ENCODE measurements at places on chromosomes 1 and 21. TPM values are rescaled to one million over a fixed set of nuclear protein-coding genes. Genes with fewer than 3 reads are reported as not detected.
A peak's percentile ranks its signal among the peaks of the same experiment; 100 is the strongest.

Gene TACSTD2
- 1.2 TPM for total RNA-seq

- DNase-seq: no peak
- H3K27me3 ChIP-seq: no peaks in the 10 kb centered on the region
- no peak overlapping the region for H3K27ac ChIP-seq
Observed at GRCh38 chr1:7609311-7609994, 161.6 kb upstream of the VAMP3 start.

Gene PTAFR
- 2.2 TPM for total RNA-seq

- H3K36me3 ChIP-seq: no peaks in the 10 kb centered on the region
- no peaks in the 10 kb centered on the region for H3K27me3 ChIP-seq
- H3K27ac ChIP-seq: no peak overlapping the region
- H3K4me1 ChIP-seq: peaks cover 8% of the 10 kb centered on the region
- no peak for DNase-seq
Observed at GRCh38 chr1:201294876-201295275, 11.6 kb downstream of the PKP1 start.

Gene RNU1-2
- total RNA-seq: 1,159 TPM

DNA sequence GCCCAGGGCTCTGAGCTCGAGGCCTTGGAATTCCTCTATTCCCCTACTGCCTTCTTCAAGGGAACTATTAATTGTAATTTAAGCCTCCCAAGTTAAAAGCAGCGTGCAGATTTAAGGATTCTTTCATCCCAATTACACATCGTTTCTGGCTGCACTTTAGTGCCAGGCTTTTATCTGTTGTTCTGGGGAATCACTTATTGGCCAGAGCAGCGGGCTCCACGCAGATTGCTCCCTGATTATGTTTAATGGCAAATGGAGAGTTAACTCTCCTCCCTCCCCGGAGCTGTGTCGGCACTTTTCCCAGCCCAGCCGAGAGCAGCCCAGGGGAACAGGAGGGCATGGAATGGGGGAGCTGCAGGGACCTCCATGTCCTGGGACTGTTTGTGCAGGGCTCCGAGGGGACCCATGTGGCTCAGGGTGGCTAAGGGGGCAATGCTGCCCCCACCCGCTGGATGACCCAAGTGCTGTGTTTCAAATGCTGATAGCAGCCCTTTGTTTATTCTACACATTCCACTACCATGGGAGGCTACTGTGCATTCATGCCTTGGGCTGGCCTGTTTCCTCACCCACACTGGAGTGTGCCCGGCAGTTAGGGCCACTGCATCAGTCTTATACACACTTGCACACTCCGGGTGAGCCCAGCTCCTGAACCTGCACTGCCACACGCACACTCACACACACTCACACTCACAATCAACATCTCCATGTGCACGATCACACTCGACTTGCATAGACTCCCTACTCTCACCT is 93.3 kb upstream of the POU3F1 start:
- no peak overlapping the region for H3K4me3 ChIP-seq
- DNase-seq: no peak
- H3K27ac ChIP-seq: no peak overlapping the region
- no peaks in the 10 kb centered on the region for H3K4me1 ChIP-seq

DNA sequence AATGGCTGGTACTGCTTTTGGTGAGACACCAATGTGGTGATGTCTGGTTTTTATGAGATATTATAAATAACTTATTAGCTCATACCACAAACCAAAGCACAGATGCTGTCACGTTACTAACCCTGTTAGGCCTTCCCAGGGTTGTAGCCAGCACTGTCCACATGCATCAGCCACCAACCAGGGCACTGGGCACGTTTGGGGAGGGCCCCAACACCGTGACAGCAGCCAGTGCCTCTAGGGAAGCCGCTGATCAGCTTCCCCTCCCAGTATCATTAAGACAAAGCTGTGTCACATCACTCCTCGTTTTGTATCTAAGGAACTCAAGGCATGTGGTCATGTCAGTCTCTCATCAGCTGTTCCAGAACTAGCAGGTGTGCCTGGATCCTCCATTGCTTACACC is 13.9 kb downstream of the URB1 start:
- H3K4me1 ChIP-seq: no peaks in the 10 kb centered on the region
- no peaks in the 10 kb centered on the region for H3K27me3 ChIP-seq
- no peak for DNase-seq
- H3K4me3 ChIP-seq: no peak overlapping the region

- no peak overlapping the region for H3K27ac ChIP-seq
- no peak overlapping the region for H3K4me3 ChIP-seq
- no peak for DNase-seq
- no peaks in the 10 kb centered on the region for H3K36me3 ChIP-seq
- peaks cover 6% of the 10 kb centered on the region for H3K4me1 ChIP-seq
- no peaks in the 10 kb centered on the region for H3K27me3 ChIP-seq
Observed at GRCh38 chr1:65958561-65959350, 166.1 kb downstream of the PDE4B start.

Gene OLFM3
- total RNA-seq: not detected

Gene ERMAP
- 9.0 TPM for total RNA-seq

DNA sequence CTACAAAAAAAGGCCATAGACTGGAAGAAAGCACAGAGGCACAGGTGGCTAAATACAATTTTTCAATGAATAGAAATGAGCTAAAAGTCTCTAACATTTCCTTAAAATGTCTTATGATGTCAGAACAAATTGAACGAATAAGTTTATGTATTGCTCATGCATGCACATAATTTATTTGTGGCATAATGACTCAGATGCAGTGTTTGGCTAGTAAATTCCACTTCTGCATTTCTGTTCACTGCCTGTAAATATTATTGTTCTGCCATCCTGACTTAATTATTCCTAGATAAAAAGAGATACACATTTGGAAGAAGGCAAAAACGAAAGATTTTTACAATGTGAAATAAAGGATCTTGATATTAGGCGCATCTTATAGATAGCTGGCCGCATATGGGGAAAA is 26.6 kb upstream of the EXO1 start:
- no peaks in the 10 kb centered on the region for H3K36me3 ChIP-seq
- no peak overlapping the region for H3K4me3 ChIP-seq
- H3K4me1 ChIP-seq: no peaks in the 10 kb centered on the region
- DNase-seq: no peak
- H3K27me3 ChIP-seq: no peaks in the 10 kb centered on the region

DNA sequence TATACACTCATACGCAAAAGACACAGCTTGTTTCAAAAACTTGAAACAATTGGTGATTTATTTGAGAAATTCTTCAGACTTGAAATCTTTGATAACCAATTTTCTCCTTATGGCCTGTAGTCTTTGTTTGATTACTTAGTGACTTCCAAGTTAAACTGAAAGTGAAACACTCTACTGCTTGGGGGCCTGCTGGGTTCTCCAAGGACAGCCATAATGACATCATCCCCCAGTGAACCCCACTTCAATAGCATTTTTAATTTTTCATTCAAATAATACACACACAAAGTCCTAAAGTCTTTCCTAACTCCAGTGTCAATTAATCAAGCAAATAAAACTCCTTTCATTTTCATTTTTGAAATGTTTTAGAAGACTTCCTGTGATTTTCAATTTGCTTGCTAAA is 59.2 kb downstream of the KRTAP19-8 start:
- H3K27ac ChIP-seq: no peak overlapping the region
- no peak for DNase-seq
- H3K4me1 ChIP-seq: no peaks in the 10 kb centered on the region
- H3K36me3 ChIP-seq: no peaks in the 10 kb centered on the region
- no peak overlapping the region for H3K4me3 ChIP-seq

Gene CFHR4
- total RNA-seq: not detected

- H3K36me3 ChIP-seq: no peaks in the 10 kb centered on the region
- no peaks in the 10 kb centered on the region for H3K27me3 ChIP-seq
- H3K4me3 ChIP-seq: no peak overlapping the region
- no peak for DNase-seq
- H3K27ac ChIP-seq: no peak overlapping the region
Observed at GRCh38 chr21:31967334-31967733, 94.5 kb downstream of the HUNK start.

- peaks cover 8% of the 10 kb centered on the region for H3K36me3 ChIP-seq
- no peaks in the 10 kb centered on the region for H3K27me3 ChIP-seq
- no peak for DNase-seq
- H3K4me3 ChIP-seq: no peak overlapping the region
Observed at GRCh38 chr1:206736878-206737728, 33.5 kb upstream of the IL19 start.

DNA sequence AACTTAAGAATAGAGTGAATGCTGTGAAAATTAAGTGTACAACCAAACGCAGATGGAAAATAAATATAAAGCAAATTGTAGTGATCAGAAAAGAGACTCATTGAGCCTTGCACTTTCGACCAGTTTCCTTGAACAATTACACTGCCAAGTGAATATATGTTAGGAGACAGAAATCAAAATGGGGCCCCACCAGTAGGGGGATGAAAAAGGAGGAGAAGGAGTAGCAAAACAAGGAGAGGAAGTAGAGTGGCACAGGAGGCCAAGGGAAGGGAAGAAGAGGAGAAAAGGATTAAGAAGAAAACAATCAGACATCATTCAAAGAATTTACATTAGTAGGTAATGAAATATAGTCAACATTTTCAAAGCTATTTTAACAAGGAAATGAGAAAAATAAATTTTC is 1770.6 kb downstream of the PLA2G4A start:
- H3K27me3 ChIP-seq: no peaks in the 10 kb centered on the region
- no peaks in the 10 kb centered on the region for H3K36me3 ChIP-seq
- H3K27ac ChIP-seq: no peak overlapping the region
- H3K4me1 ChIP-seq: no peaks in the 10 kb centered on the region
- H3K4me3 ChIP-seq: no peak overlapping the region

Gene CELA3B
- total RNA-seq: 0.42 TPM

GRCh38 chr1:89466307-89466930 is 58.2 kb upstream of the LRRC8B start:
- H3K27ac ChIP-seq: no peak overlapping the region
- H3K4me1 ChIP-seq: no peaks in the 10 kb centered on the region
- H3K4me3 ChIP-seq: no peak overlapping the region

- no peak overlapping the region for H3K27ac ChIP-seq
- H3K27me3 ChIP-seq: no peaks in the 10 kb centered on the region
- no peaks in the 10 kb centered on the region for H3K36me3 ChIP-seq
- no peak for DNase-seq
- no peak overlapping the region for H3K4me3 ChIP-seq
Observed at GRCh38 chr1:28297826-28298225, 31.0 kb upstream of the MED18 start.

DNA sequence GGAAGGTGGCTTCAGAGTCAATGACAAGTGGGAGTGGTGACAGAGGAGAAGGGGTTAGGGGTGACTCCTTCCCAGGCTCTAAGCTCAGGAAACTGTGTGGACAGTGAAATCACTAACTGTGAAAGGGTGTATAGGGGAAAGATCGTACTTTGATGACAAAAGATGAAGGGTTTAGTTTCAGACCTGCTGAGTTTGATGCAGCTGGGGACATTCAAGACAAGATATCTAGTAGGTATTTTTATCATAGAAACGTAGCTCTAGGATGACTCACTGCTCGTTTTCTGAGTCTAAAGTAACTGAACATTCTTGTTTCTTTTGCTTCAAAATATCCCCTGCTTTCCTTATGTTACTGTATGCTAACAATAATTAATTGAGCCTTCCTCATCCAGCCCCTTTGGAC is 149.0 kb downstream of the PCP4 start:
- no peak overlapping the region for H3K27ac ChIP-seq
- H3K36me3 ChIP-seq: no peaks in the 10 kb centered on the region
- no peak overlapping the region for H3K4me3 ChIP-seq
- no peak for DNase-seq
- H3K27me3 ChIP-seq: no peaks in the 10 kb centered on the region
- H3K4me1 ChIP-seq: no peaks in the 10 kb centered on the region

GRCh38 chr1:19044975-19045831 is 88.7 kb upstream of the IFFO2 start:
- H3K27me3 ChIP-seq: no peaks in the 10 kb centered on the region
- no peak overlapping the region for H3K27ac ChIP-seq
- H3K36me3 ChIP-seq: no peaks in the 10 kb centered on the region
- H3K4me1 ChIP-seq: no peaks in the 10 kb centered on the region

Gene ACTA1
- not detected for total RNA-seq

Gene S100A9
- 34.9 TPM for total RNA-seq

Gene CSMD2
- 0.10 TPM for total RNA-seq

Gene TMEM200B
- 1.5 TPM for total RNA-seq

Gene LIPI
- total RNA-seq: not detected

- H3K36me3 ChIP-seq: no peaks in the 10 kb centered on the region
- no peak overlapping the region for H3K27ac ChIP-seq
Observed at GRCh38 chr1:44078104-44078503, 40.5 kb upstream of the KLF17 start.

- H3K27me3 ChIP-seq: no peaks in the 10 kb centered on the region
- no peak overlapping the region for H3K27ac ChIP-seq
- H3K4me1 ChIP-seq: no peaks in the 10 kb centered on the region
- H3K36me3 ChIP-seq: no peaks in the 10 kb centered on the region
Observed at GRCh38 chr21:19507682-19508260, 1104.2 kb upstream of the TMPRSS15 start.

Gene FCRL6
- not detected for total RNA-seq

DNA sequence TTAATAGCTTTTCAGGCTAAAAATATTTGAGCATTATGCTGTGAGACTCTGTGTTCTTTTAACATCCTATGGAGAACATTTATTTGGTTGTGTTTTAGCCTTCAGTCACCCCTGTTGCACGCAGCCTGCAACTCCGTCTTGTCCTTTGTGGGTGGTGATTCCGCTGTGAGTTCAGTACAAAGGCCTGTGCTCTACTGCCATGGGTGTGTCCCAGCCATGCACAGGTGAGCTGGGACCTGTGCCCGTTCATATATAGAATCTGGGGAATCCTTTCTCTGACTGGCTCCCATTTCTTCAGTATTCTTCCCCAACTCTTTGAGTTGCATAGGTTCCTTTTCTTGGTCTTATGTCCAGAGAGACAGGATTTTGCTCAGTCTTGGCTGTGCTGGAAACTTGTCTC is 61.4 kb downstream of the ACTL8 start:
- no peak overlapping the region for H3K27ac ChIP-seq
- H3K4me1 ChIP-seq: no peaks in the 10 kb centered on the region
- DNase-seq: peak; percentile 44
- H3K27me3 ChIP-seq: no peaks in the 10 kb centered on the region
- H3K36me3 ChIP-seq: no peaks in the 10 kb centered on the region
- H3K4me3 ChIP-seq: no peak overlapping the region

DNA sequence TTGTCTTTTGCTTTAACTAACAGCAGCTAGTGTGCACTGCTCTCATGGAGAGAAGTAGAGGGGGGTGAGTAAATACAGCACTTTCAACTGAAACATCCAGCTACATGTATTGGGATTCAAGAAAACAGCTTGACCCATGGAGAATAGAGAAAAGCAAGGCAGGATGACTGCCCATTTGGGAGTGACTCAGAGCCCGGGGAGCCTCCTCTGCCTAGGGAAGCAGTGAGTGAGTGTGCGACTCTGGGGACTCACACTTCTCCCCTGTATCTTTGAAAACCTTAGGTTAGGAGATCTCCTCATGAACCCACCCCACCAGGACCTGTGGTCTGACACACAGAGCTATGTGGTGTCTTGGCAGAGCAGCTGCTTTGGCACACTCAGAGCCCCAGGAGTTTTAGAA is 82.0 kb upstream of the PTGFR start:
- no peak overlapping the region for H3K27ac ChIP-seq
- no peaks in the 10 kb centered on the region for H3K36me3 ChIP-seq
- no peaks in the 10 kb centered on the region for H3K27me3 ChIP-seq
- no peaks in the 10 kb centered on the region for H3K4me1 ChIP-seq
- DNase-seq: no peak

Data from colonic mucosa (tissue), 4 donors.